ENCODE measurements at places on chromosomes 2 and 18. TPM values are rescaled to one million over a fixed set of nuclear protein-coding genes. Genes with fewer than 3 reads are reported as not detected.

RBMS1 gene
- total RNA-seq, result 93.9 TPM

CD8B gene
- total RNA-seq, result not detected

TMEM247 gene
- total RNA-seq, result 0.43 TPM

VSNL1 gene
- 0.22 TPM for total RNA-seq

SLC9A4 gene
- not detected for total RNA-seq

ALLC gene
- total RNA-seq, result not detected

CRYGC gene
- not detected for total RNA-seq

C2orf66 gene
- total RNA-seq, result not detected
